Astrocyte of the spinal cord (primary cell): ENCODE measurements at places on chromosomes 12 and 14.
A peak's percentile ranks its signal among the peaks of the same experiment; 100 is the strongest.

GRCh38 chr12:102883204-102883799 is 33.7 kb downstream of the PAH start:
- peak; percentile 16 for DNase-seq

GRCh38 chr14:66859063-66859671 is 330.1 kb upstream of the GARIN2 start:
- no peak for DNase-seq

DNA sequence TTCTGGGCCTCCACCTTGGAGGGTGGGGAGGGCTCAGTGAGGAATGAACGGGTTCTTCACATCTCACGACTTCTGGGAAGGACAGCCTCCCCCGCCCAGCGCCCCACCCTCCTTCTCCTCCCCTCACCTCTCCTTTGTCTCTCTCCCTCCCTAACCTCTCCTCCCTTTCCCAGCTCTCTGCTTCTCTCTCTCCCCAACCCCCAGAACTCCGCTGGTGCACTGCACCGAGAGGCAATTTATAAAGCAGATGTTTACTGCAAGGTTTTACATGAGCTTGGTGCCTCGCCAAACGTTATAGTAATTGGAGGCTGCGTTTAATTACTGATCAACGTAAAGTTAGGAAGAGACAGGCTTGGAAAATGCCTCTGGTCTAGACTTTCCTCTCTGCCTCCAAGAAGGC is 42.9 kb upstream of the FAM222A start:
- no peak for DNase-seq

DNA sequence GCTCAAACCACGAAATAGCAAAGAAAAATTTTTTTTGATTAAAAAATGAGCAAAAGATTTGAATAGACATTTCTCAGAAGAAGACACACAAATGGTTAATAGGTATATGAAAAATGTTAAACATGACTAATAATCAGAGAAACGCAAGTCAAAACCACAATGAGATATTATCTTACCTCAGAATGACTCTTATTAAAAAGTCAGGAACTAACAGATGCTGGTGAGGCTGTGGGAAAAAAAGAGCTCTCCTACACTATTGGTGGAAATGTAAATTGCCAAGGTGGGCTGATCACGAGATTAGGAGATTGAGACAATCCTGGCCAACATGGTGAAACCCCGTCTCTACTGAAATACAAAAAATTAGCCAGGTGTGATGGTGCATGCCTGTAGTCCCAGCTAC is 315.5 kb upstream of the FLRT2 start:
- DNase-seq: peak; percentile 21

GRCh38 chr14:35727764-35728163 is 81.3 kb downstream of the RALGAPA1 start:
- no peak for DNase-seq

DNA sequence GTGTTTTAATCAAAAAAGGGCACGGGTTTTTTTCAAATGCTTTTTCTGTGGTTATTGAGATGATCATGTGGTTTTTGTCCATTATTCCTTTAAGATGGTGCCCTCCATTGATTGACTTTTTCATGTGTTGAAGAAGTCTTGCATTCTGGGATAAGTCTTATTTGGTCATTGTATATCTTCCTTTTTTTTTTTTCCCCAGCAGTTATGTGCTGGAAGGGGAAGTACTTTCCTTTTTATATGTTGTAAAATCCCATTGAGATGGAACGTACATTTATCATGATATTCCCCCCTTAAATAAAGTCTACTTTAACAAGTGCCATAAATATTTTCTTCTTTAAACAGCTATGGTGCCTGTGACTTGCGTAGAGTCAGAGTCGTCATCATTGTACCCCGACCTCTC is 24.8 kb upstream of the MUCL1 start:
- no peak for DNase-seq

GRCh38 chr12:98243190-98243589 is 272.2 kb upstream of the TMPO start:
- DNase-seq: no peak

DNA sequence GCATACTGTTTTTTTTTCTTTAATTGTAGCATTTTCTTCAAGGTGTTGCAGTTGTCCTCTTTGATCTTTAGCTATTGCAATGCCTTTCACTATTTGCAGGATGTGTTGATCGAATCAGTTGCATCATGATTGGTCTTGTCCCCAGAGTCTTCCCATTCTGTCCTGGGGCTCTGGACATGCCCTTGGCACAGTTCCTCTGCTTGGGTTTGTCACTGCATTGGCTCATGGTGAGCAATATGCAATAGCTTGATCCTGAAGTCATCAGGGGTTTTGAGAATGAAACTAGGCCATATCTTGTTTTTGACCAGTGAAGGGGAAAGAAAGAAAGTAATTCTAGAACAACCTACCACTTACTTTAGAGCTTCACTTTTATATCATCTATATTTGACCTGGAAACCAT is 281.5 kb downstream of the TMEM117 start:
- DNase-seq: no peak

DNA sequence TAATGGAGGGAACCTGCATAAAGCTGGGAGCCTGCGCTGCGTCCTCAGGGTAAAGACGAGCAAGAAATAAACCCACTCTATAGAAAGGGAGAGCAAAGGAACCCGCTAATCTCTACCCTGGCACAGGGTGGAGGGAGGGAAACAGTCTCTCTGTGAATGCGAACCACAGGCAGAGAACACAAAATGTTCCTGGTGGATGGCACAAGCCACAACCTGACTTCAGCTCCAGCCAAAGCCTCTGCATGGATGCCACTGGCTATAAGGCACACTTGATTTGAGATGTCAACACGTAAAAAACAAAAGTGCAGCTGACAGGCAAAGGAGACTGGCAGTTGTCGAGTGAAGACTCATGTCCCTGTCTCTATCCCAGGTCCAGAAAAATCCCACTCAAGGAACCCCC is 32.4 kb downstream of the CHGA start:
- no peak for DNase-seq

DNA sequence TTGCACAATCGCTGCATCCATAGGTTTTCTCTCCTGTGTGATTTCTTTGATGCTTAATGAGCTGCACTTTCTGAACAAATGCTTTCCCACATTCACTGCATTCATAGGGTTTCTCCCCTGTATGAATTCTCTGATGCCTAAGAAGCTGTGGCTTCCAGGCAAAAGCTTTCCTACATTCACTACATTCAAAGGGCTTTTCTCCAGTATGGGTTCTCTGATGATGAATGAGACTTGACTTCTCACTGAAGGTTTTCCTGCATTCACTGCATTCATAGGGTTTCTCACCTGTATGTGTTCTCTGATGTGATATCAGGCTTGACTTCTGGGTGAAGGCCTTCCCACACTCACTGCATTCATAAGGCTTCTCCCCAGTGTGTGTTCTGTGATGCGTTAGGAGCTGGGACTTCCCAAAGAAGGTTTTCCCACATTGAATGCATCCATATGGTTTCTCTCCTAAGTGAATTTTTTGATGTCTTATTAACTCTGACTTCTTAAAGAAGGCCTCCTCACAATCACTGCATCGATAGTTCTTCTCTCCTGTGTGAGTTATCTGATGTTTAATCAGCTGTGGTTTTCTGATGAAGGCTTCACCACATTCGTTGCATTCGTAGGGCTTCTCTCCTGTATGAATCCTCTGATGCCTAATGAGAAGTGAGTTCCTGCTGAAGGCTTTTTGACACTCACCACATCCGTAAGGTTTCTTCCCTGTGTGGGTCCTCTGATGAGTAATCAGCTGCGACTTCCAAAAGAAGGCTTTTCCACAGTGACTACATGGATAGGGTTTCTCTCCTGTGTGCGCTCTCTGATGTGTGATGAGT is 30.3 kb downstream of the ZNF605 start:
- no peak for DNase-seq

DNA sequence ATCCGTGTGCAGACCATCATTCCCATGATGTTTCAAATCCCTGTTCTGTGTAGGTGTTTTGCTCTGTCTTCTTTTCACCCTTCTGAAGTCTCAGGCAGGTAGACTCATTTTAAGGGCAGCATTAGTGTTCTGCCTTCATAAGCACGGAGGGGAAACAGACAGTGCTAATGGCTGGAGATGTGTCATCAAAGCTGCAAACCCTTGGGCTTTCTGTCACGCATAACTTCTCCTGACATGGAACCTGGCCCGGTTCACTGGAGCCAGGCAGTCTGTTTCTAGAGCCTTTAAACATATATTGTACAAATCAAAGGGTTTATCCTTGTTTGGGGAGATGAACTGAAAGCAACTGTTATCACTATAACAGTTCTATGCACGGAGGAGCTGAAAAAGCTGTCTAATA is 141.4 kb downstream of the TMEM132D start:
- DNase-seq: no peak
